Left ventricle myocardium inferior (tissue), 1 donor: ENCODE measurements at places on chromosomes 2 and 18.

GRCh38 chr2:126893606-126894005 lies 5.1 kb upstream of the TEX51 start:
- no peak for DNase-seq

- DNase-seq: no peak
Measured at GRCh38 chr2:181861379-181861778, 30.2 kb upstream of the ITPRID2 start.

- no peak for DNase-seq
Measured at GRCh38 chr2:32960647-32961403, 14.1 kb downstream of the LTBP1 start.

DNA sequence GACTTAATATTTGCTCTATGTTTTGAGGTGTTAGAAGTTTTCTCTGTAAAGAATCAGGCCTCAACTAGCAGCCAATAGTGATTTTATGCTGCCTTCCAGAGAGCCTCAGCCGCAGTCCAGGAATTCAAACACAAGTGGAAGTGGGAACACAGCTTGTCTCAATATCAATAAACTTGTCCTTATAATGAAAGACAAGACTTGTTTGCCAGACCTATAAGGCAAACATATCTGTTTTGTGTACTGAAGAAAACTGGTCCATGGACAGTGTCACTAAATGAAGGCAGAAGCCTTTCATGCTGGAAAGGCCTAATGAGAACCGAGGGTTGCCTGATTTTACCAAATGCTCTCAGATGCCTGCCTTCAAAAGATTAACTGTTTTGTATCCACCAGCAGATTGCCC lies 182.2 kb downstream of the EPHA4 start:
- DNase-seq: no peak

- DNase-seq: no peak
Measured at GRCh38 chr18:57095884-57096283, 51.0 kb upstream of the BOD1L2 start.

DNA sequence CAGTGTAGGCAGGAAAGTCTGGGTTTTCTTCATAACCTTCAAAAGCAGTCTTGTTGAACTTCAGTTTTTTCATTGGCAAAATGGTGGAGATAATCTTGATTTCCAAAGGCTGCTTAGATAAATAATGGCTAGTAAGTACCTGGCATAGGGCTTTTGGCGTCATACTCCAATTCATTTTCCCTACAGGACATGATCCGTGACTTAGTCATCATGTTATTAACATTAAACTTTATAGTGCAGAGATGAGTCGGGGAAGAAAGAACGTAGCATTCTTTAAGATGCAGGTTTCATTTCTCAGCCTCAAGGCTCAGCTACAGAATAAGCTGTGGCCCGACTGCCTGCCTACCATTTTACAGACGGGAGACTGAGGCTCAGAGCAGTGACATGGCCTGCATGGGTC lies 64.0 kb downstream of the RALBP1 start:
- no peak for DNase-seq

DNA sequence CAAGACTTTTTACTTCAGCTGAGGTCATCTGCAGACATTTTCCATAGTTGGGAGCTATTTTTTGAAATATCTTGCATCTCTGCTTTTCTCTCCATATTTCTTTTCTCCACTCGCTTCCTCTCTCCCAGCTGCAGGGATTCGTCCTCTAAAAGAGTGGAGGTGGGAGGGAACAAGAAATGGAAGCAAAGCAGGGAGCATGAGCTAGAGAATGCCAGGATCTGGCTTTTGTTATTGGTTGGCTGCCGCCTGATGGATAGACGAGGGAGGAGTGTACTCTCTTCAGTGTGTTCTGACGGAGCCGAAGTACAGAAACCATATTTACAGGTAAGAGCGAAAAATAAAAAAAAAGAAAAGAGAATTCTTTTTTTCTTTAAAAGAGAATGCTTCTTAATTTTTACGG lies at the start of gene CSRNP3:
Gene CSRNP3, plus strand, starts transcription at position 282 of the 400 bp plus-strand sequence. CDS start 125,368 bp downstream, outside the sequence.
- DNase-seq: peak; percentile 41

GRCh38 chr2:112803691-112804521 lies 19.6 kb upstream of the IL1A start:
- no peak for DNase-seq

DNA sequence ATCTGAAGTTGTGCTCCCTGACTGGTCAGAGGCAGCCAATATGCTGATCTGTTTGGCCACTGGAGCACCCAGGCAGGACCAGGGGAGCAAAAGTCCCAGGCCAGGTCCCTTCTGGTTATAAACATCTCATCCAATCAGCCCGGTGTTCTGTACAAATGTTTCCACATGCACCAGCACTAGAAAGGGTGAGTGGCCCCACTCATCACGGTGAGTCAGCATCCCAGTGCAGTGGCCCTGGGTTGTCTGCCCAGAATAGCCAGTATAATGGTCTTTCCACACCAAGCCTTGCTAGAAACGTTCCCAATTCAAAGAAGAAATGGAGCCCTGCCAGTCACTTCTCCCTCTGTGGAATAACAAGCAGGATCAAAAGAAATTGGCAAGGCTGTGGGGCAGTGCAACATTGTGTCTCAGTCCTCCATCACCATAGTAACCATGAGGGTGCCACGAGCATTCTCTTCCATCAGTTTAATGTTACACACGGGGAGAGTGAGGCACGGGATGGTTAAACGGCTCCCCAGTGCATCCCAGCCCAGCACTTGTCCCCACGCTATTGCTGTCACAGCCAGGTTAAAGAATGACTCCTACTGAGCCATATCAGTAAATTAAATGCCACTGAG lies 174.9 kb downstream of the SEPTIN10 start:
- peak; percentile 41 for DNase-seq

GRCh38 chr18:13545955-13546354 lies 180.4 kb downstream of the FAM210A start:
- no peak for DNase-seq

- no peak for DNase-seq
Measured at GRCh38 chr2:239763433-239764097, 261.6 kb downstream of the NDUFA10 start.

DNA sequence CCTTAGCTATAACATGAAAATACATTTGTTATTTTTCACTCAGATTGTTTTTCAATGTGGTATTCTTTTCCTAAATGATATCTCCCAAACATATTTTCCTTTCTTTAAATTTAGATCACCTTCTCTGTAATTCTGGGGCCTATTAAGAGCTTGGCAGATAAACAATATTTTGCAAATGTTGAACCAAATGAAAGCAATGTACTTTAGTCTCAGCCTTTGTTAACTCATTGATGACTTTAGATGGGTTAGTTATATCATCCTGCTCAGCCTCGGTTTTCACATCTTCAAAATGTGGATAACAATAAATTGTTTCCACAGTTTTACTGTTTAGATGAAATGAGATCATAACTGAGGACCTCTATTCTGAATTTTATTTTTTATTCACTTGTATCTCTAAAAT lies 1205.2 kb downstream of the SUCLG1 start:
- no peak for DNase-seq

DNA sequence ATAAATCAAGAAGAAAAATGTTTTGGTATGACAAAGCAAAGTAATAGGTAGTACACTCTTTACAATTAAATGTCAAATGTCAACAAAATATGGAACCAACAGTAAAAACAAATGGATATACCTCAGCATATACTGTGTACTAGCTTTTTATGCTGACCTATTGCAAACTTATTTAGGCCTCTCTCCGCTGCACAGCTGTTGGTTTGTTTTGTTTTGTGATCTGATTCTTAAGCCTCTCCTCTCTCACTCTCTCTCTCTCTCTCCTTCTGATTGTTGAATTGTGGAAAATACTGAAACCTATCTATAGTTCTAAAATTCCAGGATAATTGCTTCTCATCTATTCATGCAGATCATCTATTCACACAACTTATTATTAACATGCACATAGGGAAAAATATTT lies 154.9 kb upstream of the ARHGAP28 start:
- no peak for DNase-seq

DNA sequence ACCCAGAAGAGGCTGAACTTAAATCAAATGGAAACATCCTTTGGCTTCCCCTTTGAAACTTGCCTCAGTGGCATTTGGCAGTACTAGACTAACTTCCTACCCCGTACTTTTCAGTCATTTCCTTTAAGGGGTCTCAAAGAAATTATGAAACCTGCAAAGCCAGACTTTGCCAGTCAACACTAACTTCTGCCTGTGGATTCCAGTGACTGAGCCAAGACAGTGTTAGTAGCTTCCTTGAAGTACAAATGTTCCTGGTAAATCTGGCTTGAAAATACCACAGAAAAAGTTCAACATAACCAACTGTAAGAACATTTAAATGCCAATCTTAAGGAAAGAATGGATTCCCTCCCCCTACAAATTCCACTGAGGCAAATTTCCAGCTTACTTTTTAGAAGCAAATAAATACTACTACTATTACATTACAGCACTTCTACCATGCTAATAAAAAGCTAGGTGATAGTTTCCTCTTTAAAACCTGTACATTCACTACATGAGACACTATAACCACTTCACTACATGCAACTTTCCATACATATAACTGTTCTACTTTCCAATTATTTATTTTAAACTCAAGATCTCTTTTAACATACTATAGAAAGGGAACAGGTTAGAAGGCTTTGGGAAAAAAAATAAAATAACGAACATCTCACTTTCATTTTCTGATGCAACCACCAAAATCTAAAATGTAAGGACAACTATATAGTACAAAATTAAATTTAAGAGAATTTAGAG lies 2.4 kb downstream of the PELI1 start:
- DNase-seq: no peak

DNA sequence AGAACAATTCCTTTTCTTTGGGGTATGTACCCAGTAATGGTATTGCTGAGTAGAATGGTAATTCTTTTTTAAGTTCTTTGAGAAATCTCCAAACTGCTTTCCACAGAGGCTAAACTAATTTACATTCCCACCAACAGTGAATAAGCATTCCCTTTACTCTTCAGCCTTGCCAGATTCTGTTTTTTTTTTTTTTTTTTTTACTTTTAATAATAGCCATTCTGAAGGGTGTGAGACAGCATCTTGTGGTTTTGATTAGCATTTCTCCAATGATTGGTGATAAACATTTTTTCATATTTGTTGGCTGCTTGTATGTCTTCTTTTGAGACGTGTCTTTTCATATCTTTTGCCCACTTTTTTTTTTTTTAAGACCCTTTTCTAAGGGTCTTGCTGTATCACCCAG lies 137.4 kb downstream of the RTN4 start:
- DNase-seq: no peak

- DNase-seq: no peak
Measured at GRCh38 chr2:1704631-1705556, 39.4 kb downstream of the PXDN start.
